H1 (cell line): ENCODE measurements at places on chromosomes 7 and 10. TPM values are rescaled to one million over a fixed set of nuclear protein-coding genes. Genes with fewer than 3 reads are reported as not detected.

DNA sequence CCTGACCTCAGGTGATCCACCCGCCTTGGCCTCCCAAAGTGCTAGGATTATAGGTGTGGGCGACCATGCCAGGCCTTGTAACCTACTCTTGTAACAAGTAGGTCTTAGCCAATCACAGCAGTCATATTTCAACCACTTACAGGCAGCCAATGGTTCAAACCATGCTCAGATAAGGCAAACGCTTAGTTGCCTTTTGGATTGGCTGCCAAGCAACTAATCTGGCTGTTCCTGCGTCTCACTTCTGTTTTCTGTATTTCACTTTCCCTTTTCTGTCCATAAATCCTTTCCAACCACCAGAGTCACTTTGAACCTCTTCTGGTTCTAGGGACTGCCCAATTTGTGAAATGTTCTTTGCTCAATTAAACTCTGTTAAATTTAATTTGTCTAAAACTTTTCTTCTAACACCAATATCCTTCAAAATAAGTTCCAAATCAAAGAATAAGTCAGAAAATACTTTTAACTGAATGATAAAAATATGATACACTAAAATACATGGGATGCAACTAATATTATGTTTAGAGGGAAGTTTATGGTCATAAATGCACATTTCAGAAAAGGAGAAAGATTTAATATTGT lies 19.1 kb upstream of the PRF1 start:
- DNase-seq: no peak

DNA sequence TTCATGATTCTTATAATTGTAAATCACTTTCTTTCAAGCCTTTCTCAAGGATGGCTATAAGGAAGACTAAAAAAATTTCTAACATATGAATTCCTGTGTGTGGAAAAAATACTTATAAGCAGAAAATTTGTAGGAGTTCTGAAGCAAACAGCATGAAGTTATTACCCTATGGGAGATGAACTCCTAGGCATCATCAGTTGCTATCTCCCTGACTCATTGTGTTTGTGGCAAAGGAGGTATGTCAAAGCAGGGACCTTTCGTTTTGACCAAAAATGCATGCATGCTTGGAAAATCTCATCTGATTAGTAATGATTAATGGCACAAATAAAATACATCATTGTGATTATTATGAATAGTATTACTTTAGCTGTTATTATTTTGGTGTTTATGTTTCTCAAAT lies 59.4 kb downstream of the CALCR start:
- DNase-seq: no peak

GRCh38 chr10:59354434-59354833 lies 7.9 kb downstream of the FAM13C start:
- no peak for DNase-seq

Gene SPOCK2
- 1.6 and 1.9 TPM in 2 replicates for total RNA-seq
